ENCODE measurements at places on chromosomes 4 and X.

- DNase-seq: no peak
These were observed 131.6 kb downstream of the ZNF330 start for GRCh38 chr4:141352331-141352730.

DNA sequence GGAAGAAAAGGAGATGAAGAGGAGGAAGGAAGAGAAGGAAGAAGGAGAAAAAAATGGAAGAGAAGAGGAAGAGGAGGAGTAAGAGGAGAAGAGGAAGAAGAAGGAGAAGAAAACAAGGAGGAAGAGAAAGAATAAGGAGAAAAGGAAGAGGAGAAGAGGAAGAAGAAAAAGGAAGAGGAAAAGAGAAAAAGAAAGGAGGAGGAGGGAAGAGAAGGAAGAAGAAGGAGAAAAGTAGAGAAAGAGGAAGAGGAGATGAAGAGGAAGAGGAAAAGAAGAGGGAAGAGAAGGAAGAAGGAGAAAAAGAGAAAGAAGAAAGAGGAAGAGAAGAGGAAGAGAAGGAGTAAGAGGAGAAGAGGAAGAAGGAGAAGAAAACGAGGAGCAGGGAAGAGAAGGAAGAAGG lies 11.8 kb upstream of the LEF1 start:
- DNase-seq: no peak

- DNase-seq: no peak
These were observed 1631.3 kb downstream of the PCDH18 start for GRCh38 chr4:135900956-135901355.

DNA sequence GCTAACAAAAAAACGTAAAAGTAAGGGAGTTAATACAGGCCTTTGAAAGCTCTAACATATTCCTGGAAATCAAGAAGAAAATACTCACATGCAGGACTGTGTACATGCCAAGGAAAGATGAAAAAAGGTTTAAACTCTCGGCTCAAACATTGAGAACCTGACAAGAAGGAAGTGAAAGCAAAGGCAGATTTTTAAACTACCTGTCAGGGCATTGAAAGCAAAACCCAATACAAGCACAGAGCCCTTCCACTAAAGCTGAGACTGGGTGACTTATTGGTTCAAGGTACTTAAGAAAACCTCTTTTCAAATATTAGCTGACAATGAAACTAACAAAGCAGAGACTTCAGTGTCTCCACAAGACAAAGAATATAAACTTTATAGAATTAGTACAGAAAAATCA lies 313.0 kb upstream of the GRID2 start:
- DNase-seq: no peak

- no peak for DNase-seq
These were observed 1.3 kb downstream of the PCDH7 start for GRCh38 chr4:30721185-30722091.

- DNase-seq: no peak
These were observed 1039.7 kb downstream of the RAPGEF2 start for GRCh38 chr4:160142579-160142978.

- DNase-seq: no peak
These were observed 18.5 kb downstream of the EGFL6 start for GRCh38 chrX:13587786-13588477.

DNA sequence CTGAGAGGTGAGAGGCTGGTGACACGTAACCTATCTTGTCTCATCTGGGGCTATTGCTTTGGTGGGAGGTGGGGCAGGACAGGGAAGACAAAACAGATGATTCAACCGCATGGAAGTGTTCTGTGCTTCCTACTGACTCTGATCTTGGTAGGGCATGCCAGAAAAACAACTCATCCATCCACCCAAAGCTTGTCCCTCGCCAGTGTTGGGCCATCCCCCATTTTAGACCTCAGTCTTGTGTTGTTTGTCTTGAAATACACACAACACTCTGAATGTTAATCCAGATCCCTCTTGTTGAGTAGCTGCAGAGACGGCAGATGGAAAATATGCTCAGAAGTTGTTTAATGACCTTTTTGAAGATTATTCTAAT lies 377 bp downstream of the CHRNA9 start:
- no peak for DNase-seq

GRCh38 chr4:176780995-176781738 lies 11.6 kb downstream of the VEGFC start:
- DNase-seq: no peak

GRCh38 chrX:67289055-67289499 lies 254.7 kb upstream of the AR start:
- DNase-seq: no peak

DNA sequence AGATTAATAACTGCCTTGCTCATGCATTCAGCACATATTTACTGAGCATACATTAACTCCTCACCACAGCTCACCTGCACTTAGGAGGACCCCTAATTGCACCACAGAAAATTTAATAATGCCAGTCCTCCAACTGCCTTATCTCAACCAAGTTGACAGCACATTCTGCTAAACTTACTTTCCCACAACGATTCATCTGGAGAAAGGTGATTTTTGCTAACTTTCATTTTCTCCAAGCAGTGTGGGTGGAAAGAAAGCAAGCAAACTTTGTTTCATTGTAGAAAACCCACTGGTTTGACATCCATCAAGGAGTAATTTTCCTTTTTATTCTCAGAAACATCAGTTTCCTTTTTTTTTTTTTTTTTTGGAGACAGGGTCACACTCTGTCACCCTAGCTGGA lies 49.1 kb downstream of the RASGEF1B start:
- DNase-seq: no peak

- DNase-seq: peak; percentile 7
These were observed 1.4 kb downstream of the MAMLD1 start for GRCh38 chrX:150364347-150365050.

GRCh38 chrX:15418707-15419181 lies 34.5 kb upstream of the VEGFD start:
- DNase-seq: no peak

DNA sequence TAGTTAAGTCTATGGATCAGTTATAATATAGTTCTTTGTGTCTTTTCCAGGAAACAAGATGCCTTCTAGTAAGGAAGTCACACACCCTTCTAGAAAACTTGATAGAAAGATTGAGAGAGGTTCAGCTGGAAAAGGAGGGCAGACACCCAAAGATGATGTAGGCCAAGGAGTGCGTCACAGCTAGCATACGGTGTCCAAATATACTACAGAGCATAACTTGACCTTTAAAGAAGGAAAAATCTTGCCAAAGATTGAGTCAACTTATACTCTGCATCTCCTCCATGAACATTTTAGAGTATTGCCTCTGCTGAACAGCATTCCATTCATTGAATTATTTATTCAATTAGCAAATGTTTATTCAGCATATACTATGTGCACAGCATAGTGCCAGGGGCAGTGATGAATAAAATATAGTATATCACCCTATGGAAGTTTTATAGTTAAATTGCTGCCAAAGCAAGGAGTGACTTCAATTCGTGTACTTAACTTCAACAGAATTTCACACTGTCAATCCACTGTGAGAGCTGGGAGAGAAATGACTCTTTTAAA lies 51.9 kb upstream of the SLC6A14 start:
- no peak for DNase-seq

GRCh38 chr4:123659262-123659661 lies 262.7 kb downstream of the SPRY1 start:
- DNase-seq: no peak

DNA sequence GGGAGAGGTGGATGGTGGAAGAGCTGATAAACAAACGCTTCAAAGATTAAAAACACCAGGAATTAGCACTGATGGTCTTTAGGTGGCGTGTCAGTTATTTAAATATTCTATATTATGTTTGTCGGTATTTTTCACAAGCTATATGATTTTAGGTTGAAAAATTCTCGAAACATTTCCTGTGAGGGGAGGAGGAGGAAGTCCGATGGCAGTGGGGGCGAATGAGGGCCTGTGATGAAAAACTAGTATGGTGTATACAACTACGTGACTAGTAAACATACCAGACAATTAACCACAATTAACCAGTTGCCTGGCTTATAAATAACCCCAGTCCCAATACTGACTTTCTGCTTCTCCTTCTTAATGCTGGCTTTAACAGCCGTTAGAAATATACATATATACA lies 595 bp upstream of the NAP1L2 start:
- peak; percentile 48 for DNase-seq

DNA sequence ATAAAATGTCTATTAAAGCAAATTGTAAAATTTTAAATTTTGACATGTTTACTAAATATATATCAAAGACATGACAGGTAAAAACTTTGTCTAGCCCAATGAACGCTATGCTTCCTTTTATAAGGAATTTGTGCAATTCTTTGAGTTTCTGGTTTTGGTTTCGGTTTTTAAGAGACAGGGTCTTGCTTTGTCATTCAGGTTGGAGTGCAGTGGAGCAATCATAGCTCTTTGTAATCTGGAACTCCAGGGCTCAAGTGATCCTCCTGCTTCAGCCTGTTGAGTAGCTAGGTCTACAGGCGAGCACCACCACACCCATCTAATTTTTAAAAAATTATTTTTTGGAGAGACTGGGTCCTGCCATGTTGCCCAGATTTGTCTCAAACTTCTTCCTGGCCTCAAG lies 60.7 kb downstream of the BLTP1 start:
- DNase-seq: no peak

- no peak for DNase-seq
These were observed 496.6 kb downstream of the STIM2 start for GRCh38 chr4:27357283-27357682.

GRCh38 chr4:20532871-20533870 lies 167.1 kb upstream of the PACRGL start:
- no peak for DNase-seq

- DNase-seq: peak; percentile 52
These were observed 2.1 kb downstream of the LEF1 start for GRCh38 chr4:108166441-108167315.

GRCh38 chr4:8039853-8040252 lies 100.2 kb upstream of the AFAP1 start:
- DNase-seq: no peak

DNA sequence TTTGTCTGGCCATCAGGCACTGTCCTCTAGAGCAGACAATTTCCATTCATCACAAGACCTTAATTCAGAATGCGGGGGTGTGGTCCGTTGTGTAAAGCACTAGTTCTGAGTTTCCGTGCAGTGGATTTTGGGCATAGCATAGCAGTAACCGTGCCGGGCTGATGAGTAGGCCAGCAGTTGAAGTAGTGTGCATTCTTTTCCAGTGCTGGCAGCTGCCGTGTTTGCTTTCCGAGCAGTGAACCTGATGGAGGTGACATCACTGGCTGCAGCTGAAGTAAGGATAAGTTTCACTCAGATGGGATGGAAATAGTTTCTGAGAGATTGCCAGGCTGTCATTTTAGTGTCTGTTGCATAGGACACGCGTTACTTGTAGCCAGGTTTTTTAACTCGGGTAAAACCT lies 107.0 kb upstream of the STIM2 start:
- DNase-seq: no peak

GRCh38 chr4:1058198-1058996 lies 47.0 kb downstream of the FGFRL1 start:
- DNase-seq: no peak

DNA sequence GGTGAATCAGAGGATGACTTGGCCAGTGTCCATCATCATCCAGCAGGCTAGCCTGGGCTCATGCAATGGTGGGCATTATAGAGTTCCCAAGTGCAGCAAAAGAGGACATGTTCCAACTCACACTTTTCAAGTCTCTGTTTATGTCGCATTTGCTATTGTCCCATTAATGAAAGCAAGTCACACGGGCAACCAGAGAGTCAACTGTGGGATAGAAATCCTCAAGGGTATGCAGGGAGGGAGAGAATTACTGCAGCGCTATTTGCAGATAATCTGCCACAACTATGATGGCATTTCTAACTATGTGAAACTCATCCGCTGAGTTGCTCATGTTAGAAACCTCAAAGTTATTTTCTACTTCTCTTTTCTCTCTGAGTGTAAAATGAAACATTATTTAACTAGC lies 78.5 kb upstream of the TAB3 start:
- DNase-seq: no peak

DNA sequence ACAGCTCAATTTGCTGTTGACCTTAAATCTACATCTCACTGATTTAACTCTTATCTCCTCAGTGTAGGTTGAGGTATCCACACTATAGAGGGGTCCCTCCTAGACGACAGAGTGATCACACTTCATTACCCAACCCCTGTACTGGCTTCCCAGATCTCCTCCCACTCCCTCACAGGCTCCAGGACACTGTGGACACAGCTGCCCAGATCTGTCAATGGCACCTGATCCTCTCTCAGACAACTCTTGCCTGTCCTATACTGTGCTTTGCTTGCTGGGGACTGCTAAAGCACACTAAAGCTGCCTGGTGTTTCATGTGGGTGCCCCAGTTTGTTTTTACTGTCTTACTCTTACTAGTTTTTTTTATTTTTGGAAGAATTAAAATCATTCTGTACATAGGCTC lies 27.9 kb downstream of the RAB40AL start:
- DNase-seq: no peak

GRCh38 chr4:16767861-16768260 lies 130.6 kb downstream of the LDB2 start:
- DNase-seq: no peak

- no peak for DNase-seq
These were observed 83.7 kb downstream of the PRDM5 start for GRCh38 chr4:120838784-120839183.

DNA sequence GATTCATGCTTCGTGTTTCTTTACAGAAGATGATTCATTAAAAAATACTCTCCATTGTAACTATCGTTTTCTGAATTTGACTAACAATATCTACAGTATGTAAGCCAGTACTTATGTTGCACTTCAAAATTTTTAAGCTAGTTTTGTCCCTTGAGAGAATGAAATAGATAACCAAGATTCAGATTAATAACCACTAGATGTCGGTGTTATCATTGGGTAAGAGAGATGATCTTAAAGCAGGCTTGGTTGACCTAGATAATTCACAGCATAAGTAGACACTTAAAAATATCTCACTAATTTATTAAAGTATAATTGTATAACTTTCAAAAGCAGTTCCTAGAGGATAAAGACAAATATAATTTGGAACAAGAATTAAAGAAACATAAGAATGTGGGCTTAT lies 430.9 kb downstream of the C4orf33 start:
- no peak for DNase-seq

GRCh38 chr4:55887594-55887993 lies 34.1 kb downstream of the EXOC1 start:
- no peak for DNase-seq

GRCh38 chr4:159685340-159686092 lies 582.6 kb downstream of the RAPGEF2 start:
- DNase-seq: no peak

DNA sequence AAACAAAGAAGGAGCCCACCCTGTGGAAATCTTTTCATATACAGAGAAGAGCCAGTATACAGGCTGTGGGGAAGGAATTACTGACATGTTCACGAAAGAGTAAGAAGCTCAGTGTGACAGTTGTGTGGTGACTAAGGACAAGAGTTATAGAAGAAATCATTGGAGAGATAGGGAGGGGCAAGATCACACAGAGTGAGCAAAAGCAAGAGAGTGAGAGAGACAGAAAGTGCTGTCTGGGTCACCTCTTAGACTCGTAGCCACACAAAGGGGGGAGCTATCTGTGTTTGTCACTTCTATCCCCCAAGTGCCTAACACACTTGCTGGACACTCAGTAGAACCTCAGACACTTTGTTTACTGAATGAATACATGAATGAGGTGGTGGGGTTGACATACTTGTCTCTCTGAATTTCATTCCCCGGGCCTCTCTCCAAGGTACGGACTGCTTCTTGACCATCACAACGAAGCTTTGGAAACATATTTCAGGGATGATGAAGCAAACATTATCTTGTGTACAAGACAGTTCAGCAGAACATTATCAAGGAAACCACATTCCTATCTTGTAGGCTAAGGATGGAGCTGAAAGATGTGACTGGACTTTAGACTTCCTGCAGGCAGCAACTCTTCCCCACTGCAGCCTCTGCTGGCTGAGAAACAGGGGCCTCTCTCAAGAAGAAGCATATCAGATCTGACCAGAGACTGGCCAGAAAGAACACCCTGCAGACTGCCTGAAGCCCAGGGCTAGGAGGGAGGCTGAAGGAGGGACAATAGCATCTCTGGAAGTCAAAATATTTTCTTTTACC lies 168.2 kb downstream of the AMELX start:
- no peak for DNase-seq

Measured in CD4-positive, alpha-beta T cell treated with Interleukin-10 for 1 hour (primary cell).